Occipital lobe (tissue), 3 donors: ENCODE measurements at places on chromosomes 3 and 15.

DNA sequence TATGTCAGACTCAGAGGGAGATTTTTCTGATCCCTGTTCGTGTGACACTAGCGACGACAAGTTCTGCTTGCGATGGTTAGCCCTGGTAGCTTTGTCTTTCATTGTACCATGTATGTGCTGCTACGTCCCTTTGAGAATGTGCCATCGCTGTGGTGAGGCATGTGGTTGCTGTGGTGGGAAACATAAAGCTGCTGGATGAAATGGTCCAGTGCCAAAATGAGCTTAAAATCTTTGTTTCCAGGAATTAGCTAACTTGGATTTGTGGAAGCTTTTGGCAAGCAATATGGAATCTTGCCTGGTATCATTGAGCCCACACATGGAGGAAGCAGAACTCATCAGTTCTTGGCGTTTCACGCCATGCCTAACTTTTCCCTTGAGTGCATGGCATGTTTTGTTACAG, 98.8 kb downstream of the SPRED1 start:
- DNase-seq: no peak

DNA sequence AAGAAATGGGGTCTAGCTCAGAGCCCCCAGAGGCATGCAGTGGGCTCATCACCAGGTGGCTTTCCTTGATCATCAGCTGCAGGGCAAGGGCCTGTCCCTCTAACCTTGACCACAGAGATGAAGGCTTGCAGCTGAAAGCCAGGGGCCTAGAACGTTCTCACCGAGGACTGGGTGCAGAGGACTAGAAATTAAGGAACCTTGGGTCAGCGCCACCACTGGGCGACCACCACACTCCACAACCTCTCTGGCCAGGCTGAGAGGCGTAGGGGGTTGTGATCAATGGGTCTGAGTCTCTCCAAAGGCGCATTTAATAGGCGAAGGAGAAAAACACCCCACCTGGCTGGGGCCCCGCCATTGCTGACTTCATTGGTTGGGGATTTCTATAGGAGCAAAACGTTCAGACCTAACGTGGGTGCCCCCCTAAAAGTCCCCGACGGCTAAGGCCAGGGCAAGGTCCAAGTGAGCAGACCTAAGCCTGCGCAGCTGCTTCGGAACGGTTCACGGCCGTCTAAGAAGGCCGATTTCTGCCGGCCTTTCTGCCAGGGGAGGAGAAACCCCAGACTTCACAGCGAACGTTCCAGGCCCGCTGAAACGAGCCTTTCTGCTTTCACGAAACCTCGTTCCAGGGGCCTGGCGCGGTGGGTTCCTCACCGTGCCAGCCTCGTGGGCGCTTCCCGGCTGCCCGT, 915 bp downstream of the BCL2L10 start:
- DNase-seq: no peak

GRCh38 chr15:58513726-58514336, 82.0 kb downstream of the LIPC start:
- DNase-seq: no peak

DNA sequence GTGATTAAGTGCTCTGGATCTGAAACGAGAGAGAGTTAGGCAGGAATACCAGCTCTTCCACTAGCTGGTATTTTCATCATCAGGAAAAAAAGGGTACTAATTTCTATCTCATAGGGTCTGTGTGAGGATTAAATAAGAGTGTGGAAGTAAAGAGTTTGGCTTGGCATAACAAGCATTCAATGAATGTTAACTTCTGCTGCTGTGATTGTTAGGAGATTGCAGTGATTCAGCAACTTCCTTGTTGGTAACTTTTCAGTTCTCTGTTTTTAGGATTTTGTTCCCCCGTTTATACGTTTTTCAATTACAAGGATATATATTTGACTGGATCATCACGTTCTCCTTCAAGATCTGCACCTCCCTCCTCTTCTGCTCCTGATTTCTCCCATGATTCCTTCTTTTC, 65.9 kb upstream of the MYO5C start:
- no peak for DNase-seq

DNA sequence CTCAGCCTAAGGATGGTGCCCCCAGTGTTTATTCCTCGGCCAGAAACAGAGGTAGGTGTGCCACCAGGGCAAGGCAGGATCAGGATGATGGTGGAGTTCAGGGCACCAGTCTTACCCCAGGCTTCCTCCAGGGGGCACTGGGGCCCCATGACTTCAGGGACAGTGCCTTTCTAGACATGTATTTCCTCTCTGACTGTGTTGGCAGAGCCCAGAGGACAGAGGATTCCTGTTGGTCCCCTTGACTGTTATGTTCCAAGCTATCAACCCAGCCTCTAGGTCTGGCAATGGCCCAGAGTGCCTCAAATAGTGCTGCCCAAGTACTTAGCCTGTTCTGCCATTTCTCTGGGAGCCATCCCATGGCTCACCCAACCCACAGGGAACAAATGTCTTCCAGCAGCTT, 2.8 kb downstream of the HEMK1 start:
- peak; percentile 35 for DNase-seq

- no peak for DNase-seq
These were observed 556 bp downstream of the ANKRD63 start for GRCh38 chr15:40282147-40282868.

- DNase-seq: no peak
These were observed 2.1 kb downstream of the PDE8A start for GRCh38 chr15:84983711-84984110.

DNA sequence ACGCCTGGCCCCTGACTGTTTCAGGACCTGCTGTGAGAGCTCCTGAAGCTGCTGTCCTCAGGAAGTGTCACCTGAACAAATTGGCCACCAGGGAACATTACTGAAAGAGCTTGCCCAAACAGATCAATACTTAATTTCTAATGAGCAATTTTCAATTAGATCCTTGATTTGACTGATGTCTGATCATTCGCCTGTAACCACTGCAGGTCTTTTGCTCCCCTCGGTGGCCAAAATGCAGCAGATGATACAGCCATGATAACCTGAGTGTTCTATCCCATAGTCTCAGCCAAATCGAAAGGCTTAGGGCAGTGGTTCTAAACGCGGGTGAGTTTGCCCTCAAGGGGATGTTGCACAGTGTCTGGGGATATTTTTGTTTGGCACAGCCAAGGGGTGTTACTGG, 57.6 kb upstream of the MEX3B start:
- no peak for DNase-seq

- DNase-seq: no peak
These were observed 62.7 kb upstream of the ITGA11 start for GRCh38 chr15:68494573-68495110.

DNA sequence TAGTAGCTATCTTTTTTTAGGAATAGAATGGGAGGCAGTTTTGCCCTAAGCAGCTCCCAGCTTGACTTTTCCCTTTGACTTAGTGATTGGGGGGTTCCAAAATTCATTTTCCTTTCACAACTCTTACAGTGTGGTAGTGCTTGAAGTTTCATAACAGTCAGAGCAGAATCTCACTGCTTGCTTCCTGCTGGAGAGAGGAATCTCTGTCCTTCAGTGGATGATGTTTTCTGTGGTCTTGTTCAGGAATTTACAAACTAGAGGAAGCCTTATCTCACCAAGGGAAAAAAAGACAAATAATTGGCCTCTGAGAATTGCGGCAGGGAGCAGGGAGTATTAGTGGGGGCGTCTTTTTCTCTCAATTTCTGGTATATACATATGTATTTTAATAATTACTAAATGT, 326.6 kb upstream of the C2CD4B start:
- DNase-seq: no peak

DNA sequence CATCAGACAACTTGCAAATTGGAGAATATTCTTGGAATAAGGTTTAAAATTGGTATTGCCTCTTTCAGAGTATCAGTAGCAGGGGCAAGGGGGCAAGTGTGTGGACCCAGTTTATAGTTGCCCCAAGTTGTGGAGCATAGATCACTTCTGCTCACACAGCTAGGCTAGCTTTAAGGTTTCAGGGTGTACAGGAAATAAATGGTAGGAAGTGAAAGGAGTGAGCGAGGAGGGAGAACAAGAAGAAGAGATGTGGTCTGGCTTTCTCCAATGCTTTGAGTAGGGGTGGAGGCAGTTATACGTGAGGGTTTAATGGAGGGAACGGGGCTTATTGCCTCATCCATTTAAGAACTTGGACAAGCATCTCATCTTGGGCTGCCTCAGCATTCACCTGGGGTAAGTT, 290.0 kb upstream of the CFAP20DC start:
- DNase-seq: no peak

DNA sequence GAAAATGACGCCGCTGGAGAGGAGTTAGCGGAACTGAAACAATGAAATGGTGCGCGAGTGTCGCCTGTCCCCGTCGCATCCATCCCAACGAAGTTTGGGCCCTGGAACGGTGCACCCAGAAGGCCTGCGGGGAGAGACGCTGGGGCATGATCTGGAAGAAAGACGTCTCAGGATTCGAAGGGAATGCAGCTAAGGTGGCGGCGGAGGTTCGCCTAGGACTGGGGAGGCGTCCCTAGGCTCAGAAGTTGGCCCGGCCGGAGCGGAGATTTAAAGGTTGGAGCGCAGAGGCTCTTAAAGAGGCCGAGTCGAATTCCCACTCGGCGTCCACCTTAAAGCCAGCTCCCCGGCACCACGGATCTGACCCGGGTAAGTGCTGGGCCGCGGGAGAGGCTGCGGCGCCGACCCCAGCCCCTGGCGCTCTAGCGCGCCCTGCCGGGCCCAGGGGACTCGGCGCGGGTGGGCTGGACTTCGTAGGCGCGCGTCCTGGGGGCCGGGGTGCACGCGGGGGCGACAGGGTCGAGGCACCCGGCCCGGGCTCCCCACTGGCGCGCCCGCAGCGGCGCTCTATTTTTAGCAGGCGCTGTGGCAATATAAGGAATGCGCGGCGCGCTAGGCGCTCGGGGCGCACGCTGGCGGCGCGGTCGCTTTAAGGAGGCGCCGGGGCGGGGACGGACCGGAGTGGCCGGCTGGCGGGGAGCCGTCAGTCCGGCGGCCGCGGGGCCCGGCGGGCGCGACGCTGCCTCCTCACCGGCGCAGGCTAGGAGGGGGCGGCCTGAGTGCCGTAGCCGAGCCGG, at the start of gene MRAS:
Gene MRAS, plus strand, starts transcription at position 620 of the 794 bp plus-strand sequence. CDS start 24,305 bp downstream, outside the sequence.
- peak; percentile 77 for DNase-seq

DNA sequence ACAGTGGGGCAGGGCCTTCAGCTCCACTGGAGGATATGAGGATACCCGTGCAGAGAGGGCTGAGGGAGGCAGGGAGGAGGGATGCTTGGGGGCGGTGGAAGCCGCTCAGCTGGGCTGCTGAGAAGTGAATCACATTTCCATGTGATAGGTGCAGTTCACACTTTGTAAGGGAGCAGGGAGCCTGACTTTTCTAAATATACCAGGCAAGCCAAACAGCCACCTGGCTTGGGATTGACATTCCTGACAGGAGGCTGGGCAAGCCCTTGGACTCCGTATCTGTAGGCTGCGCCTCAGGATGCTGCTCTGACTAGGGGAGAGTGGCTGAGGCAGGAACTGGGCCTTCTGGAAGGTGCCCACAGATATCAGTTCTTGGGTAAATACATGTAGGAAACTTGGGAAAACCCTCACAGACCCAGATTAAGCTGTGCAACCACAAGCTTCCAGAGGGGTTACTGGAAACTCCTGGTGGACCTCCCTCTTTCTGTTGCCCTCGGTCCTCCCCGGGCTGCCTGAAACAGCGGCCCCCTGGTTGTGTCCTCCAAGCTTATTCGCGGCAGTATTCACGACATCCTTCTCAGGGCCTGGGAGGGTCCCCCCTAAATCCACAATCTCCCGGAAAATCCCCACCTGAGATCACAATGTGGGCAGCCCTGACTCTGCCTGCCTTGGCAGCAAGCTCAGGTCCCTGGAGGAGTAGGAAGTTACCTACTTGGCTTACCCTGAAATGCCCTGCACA, 33.0 kb upstream of the ADCY5 start:
- peak; percentile 29 for DNase-seq

DNA sequence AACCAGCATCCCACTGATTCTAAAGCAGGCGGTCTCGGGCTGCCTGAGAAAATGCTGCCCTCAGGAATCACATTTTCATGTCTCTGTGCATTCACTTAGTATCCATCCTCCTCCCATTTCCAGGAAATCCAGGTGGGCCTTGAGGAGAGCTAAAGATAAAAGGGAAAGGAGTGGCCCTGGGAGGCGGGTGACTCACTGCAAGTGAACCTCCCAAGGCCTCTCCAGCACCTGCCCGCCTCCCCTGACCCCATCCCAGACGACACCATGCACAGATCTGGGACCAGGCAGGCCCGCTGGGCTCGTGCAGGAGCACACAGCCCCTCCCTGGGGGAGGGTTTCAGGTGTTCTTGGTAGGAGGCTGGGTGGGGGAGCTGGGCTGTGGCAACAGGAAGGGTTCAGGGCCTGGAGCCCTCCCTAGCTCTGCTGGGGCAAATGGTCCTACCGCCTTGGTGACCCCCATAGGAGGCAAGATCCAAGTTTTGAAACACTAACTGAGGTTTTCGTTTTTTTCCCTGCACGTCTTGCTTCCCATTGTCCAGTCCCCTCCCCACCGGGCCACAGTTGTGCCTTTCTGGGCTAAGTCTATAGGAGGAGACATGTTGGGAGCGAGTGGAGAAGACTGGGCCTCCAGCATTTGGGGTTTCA, 22.2 kb downstream of the MELTF start:
- no peak for DNase-seq

GRCh38 chr15:50065279-50065678, 53.8 kb downstream of the ATP8B4 start:
- DNase-seq: no peak

GRCh38 chr3:5390936-5391625, 203.6 kb downstream of the EDEM1 start:
- DNase-seq: no peak

DNA sequence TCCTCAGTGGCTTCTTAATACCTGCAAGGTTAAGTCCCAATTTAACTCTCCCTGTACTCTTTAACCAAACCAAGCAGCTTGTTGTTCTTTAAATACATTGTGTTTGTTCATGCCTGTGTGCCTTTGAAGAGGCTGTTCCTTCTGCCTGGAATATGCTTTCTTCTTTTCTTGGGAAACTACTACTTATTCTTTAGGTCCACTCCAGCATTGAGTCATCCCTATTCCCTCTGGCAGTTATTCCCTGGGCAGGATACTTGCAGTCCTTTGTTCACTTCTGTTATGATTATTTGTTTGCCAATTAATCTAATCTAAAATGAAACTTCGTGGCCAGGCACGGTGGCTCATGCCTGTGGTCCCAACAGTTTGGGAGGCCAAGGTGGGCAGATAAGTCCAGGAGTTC, 139.3 kb downstream of the ZNF609 start:
- DNase-seq: no peak

DNA sequence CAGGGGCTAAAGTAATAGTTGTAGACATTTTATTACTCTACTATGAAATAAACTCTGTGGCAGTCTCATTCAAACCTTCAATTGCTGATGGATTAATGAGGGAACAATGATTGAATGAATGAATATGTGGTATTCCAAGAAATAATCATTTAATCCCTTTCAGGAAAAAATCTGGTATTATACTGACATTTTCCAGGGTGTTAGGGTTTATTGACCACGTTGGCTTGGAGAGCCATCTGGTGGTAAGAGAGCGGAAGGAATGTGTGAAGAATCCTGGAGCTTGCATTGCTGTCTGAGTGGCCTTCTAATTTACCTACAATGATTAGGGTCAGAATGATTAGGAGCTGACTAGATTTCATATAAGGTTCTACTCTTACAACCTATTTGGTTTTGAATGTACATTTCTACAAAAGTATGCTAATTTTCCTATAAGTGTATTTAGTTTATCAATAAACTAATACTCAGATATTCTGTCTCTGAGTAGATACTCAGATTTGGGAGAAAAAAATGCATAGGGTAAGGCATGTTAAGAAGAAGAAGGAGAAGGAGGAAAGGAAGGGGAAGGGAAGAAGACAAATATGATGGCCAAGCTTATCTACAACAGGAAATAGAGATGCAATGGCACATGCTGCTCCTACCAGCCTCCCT, 249.9 kb downstream of the ROBO1 start:
- no peak for DNase-seq

GRCh38 chr3:122233101-122233952, 49.9 kb downstream of the CASR start:
- DNase-seq: no peak

GRCh38 chr3:12809001-12809400, 12.5 kb downstream of the CAND2 start:
- DNase-seq: no peak
